ENCODE measurements at places on chromosomes 7 and 10.

DNA sequence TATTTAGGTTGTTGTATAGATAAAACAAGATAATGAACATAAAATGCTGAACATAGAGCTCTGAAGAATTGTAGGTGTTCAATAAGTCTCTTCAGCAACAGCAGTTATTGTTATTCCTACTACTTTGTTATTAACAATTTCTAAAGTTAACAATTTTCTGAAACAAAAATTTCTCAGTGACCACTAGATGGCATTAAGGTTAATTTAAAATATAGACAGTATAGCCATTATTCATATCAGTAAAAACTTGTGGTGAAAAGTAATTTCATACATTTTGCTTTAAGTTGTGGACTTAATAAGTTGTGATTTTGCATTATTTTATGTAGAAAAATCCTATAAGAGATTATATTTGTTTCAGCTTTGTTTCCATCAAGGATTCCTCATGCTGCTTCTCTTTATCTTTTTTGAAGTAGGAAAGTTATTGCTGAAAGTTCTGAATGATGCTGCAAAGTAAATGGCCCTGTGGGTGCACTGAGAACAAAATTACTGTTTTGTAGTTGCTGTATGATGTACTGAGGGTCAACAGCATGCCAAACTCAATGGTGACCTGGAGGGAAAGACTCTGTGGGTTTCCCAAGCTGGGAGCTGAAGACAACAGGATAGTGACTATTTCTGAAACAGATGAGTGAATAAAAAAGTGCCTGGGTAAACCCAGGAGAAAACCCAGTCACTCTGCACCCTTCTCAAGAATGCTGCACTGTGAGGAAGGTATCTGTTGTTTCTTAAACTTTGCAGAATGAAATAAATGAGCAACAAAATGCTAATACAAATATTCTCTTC, 253.6 kb downstream of the KIF20B start:
- DNase-seq = peak; percentile 52

- DNase-seq = no peak
Observed at GRCh38 chr7:112668561-112668960, 121.6 kb downstream of the TMEM168 start.

GRCh38 chr7:93955304-93955703, 33.8 kb downstream of the GNG11 start:
- no peak for DNase-seq

GRCh38 chr10:26931223-26931622, 70.5 kb upstream of the ABI1 start:
- no peak for DNase-seq

- DNase-seq = peak; percentile 60
Observed at GRCh38 chr7:23357190-23358093, 58.3 kb downstream of the MALSU1 start.

DNA sequence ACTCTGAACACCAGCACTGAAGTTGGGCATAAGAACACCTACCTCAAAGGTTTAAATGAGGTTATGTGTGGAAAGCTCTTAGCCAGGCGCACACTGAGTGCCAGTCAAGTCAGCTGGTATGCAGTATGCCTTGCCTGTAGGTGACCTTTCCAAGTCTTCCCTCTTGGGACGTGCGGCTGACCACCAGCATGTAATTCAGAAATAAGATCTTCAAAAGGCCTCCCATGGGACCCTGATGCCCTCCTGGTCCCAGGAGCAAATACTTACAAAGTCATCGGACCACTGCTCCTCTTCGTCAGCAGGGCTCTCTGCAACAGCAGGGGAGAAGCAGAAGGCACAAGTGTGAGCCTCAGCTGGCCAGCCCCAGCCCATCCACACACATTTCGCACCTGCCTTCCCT, 40.8 kb downstream of the BLNK start:
- DNase-seq = no peak

GRCh38 chr10:33129141-33129995, 171.3 kb upstream of the ITGB1 start:
- DNase-seq = peak; percentile 83

DNA sequence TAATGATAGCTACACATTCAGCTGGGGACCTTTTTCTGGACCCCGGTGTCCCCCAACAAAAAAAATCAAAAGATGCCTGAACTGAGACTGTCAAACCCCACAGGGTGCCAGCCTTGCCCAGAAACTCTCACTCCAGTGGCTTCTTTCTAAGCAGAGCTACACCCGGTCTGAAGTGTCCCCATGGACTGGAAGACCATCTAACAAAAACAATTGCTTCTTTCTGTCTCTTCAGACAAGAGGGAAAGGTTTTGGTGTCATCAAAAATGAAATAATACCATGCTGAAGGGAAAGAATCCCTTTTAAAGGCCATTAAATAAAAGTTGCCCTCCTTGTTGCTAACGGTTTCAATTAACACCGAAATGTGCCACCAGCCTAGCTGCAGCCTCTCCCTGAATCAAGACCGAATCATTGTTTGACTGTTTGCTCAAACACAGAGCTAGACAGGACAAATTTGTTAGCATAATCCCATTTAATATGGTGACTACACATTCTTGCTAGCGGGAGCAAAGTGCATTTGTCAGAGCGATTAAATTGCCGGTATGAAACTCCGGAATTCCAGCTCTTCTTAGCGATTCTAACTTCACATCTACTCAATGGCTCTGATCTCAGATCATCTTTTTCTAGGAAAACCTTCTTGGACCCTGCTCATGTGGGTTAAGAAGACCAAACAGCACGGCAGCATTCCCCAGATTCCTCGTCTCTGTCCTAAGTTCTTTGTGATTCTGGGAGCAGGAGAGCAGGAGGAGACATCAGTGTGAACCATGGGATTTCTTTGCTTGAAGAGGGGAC, 397.5 kb upstream of the PRKCQ start:
- no peak for DNase-seq

- DNase-seq = no peak
Observed at GRCh38 chr7:116209561-116210070, 723 bp upstream of the TES start.

- DNase-seq = peak; percentile 68
Observed at GRCh38 chr10:63416376-63416775, 49.4 kb downstream of the JMJD1C start.

- no peak for DNase-seq
Observed at GRCh38 chr10:5698062-5698461, 13.4 kb downstream of the TASOR2 start.

- no peak for DNase-seq
Observed at GRCh38 chr7:153036396-153037063, 277.0 kb downstream of the ACTR3B start.

DNA sequence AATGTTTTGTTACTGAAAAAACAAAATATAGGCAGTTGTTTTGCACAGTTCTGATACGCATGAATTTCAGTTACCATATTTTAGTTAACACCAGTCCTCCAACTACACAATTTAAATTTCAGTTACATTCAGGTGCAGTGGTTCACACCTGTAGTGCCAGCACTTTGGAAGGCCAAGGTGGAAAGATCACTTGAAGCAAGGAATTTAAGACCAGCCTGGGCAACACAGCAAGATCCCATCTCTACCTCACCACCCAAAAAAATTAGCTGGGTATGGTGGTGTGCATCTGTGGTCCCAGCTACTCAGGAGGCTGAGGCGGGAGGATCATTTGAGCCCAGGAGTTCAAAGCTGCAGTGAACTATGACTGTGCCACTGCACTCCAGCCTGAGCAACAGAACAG, 45.3 kb downstream of the ABI1 start:
- DNase-seq = no peak

DNA sequence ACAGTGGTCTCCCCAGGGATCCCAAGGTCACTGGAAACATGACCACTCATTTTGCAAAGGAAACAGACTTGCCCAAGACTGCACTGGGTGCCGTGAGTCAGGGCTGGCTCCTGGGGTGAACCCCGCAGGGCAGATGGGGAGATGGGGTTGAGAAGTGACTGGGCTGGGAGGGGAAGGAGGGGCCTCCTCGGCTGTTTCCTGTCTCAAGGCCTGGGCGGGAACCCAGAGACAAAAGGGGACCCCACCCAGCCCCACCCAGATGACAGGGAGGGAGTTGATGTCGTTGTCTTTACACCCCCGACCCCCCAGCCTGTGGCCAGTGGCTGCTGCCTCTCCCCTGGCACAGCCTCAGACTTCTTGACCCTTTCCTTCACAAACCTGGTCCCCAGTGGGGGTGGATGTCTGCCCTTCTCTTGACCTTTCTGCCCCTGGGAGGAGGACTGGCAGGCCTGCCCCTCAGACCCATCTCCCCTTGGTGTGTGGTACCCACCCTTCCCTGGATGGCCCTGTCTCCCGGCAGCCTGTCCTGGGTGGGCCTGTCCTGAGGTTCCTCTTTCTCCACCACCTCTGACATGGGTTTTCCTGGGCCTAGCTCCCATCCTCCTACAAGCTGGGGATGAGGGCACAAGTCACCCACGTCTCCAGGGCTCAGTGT, 1.4 kb downstream of the MYO1G start:
- no peak for DNase-seq

DNA sequence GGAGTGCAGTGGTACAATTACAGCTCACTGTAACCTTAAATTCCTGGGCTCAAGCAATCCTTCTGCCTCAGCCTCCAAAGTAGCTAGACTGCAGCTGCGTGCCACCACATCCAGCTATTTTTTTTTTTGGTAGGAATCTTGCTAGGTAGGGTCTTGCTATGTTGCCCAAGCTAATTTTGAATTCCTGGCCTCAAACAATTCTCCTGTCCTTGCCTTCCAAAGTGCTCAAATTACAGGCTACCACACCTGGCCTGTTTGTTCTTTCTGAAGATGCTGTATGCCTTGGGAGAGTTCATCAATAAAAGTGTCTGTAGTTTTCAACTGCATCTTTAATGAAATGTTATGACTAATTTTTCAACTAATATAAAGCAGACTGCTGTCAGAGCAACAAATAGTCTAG, 452 bp downstream of the SAMD9 start:
- peak; percentile 21 for DNase-seq

- no peak for DNase-seq
Observed at GRCh38 chr7:151228024-151228866, 1.2 kb upstream of the ABCF2 start.

GRCh38 chr10:6618340-6618739, 38.3 kb upstream of the PRKCQ start:
- no peak for DNase-seq

GRCh38 chr7:42014625-42015618, 222.1 kb downstream of the GLI3 start:
- DNase-seq = no peak

DNA sequence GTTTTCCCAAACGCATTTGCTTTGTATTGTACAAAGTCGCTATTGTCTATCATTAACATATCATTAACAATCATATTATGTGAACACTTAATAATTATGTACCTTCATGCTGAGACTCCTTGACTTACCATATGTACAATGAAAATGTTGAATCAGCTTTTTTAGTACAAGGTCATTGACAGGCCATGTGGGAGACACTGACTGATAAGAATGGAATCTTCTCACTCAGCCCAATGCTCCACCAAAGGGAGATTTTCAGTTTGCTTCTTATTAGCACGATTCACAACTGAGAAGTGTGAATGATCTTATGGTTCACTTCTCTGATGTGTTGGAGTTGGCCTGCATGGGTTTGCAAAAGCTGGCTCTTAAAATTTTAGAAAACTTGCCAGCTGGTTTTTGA, 253.5 kb upstream of the TEX47 start:
- no peak for DNase-seq

- DNase-seq = no peak
Observed at GRCh38 chr10:129344731-129345355, 122.2 kb upstream of the MGMT start.

GRCh38 chr10:15571575-15571974, 148.1 kb downstream of the ITGA8 start:
- DNase-seq = peak; percentile 65

GRCh38 chr7:137343281-137343841, at the start of gene PTN:
Gene PTN (minus strand): TSS chr7:137343733. CDS start chr7:137254973, 88,760 bp downstream.
- peak; percentile 72 for DNase-seq

DNA sequence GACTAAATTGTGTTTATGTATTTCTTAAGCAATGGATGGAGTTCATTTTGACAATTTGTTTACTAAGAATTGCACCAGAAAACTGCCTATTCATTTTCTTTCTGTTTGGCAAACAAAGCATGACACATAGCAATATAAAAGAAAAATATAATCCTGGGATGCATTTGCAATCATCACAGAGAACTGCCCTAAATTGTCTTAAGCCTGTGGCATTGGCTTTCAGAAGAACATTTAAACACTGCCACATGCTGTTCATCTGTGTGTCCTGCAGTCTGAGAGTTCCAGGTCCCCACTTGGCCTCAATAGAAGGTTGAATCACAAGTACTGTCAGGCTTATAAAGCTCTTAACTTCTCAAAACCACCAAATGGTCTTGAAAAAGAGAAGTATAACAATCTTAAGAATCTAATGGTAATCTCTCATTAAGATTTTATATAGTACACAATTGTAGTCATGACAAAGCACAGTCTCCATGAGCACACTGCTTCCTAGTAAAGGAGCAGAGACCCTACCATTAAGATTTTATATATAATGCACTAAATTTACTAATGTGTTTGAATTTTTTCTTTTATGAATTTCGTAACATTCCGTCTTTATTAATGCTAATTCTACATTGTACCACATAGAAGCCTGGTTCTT, 29.9 kb downstream of the RNLS start:
- DNase-seq = peak; percentile 93

- DNase-seq = no peak
Observed at GRCh38 chr7:95476072-95476847, 9.5 kb upstream of the ASB4 start.

GRCh38 chr7:110356438-110356837, 734.5 kb upstream of the LRRN3 start:
- no peak for DNase-seq

DNA sequence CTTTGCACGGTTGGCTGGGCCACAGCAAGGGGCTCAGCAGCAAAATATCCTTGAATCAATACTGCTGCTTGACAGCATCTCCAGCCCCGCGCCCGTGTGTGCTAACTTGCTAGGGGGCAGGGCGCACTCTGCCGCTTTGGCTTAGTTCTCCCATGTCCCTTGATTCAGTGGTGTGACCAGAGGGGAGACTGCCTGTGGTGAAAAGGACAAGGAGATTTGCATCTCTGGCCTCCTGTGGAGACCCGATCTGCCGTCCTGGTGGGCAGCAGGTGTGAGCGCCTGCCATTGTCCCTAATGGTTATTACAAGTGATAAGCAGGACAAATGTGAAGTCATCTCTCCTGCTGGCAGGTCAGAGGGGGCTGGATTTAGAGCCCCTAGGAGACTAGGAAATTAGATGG, 500.2 kb upstream of the GALNT17 start:
- DNase-seq = no peak

GRCh38 chr10:133327651-133328357, 8.9 kb downstream of the CALY start:
- DNase-seq = no peak

- peak; percentile 8 for DNase-seq
Observed at GRCh38 chr7:42858570-42858969, 53.3 kb downstream of the C7orf25 start.

GRCh38 chr7:8290645-8291308, 28.8 kb upstream of the ICA1 start:
- no peak for DNase-seq

DNA sequence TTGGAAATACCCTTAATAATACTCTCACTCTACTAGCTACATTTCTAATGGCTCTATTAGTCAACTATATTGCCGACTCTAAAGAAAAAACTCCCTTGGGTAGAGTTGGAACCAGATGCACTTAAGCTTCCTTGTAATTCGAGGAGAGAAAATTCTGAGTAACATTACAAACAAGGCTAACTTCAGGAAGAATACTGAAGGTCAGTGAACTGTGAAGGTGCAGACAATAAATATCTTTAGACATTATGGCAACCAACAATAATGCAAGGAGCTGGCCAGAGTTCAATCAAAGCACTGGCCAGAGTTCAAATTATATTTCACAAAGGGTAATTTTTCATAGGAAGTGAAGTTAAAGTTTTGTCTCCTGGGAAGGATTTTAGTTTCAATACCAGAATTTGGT, 40.7 kb upstream of the MRLN start:
- DNase-seq = no peak

Measured in adipocyte (in vitro differentiated cells).